H9 (cell line): ENCODE measurements at places on chromosomes 13 and 19.

- H3K36me3 ChIP-seq: peaks cover 3% of the 10 kb centered on the region
- no peak overlapping the region for H3K4me3 ChIP-seq
- DNase-seq: no peak
- peaks cover 2% of the 10 kb centered on the region; the same call in 1 of the 2 replicates for H3K4me1 ChIP-seq
- H3K27me3 ChIP-seq: no peaks in the 10 kb centered on the region
- no peak overlapping the region for H3K27ac ChIP-seq
Observed at GRCh38 chr13:45220403-45220802, 19.6 kb upstream of the KCTD4 start.

GRCh38 chr13:33560726-33561125 is 257.2 kb upstream of the RFC3 start:
- no peaks in the 10 kb centered on the region for H3K27me3 ChIP-seq
- H3K4me3 ChIP-seq: no peak overlapping the region
- H3K4me1 ChIP-seq: no peaks in the 10 kb centered on the region
- H3K36me3 ChIP-seq: no peaks in the 10 kb centered on the region
- H3K27ac ChIP-seq: no peak overlapping the region

DNA sequence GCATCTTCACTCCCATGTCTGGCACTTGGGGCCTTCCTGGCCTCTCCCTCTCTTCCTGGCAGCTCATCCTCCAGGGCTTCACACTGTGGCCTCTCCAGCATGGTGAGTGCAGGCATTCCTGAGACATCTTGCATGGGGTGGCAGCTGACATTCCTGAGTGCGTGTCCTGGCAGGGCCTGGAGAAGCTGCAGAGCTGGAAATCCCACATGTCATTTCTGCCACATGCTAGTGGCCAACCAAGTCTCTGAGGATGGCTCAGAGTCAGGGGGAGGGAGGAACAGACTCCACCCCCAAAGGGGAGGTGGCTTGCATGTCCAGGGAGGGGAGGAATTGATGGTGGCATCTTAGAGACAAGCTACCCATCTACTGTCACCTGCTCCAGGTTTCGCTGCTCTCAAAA is 41.6 kb upstream of the AMER2 start:
- no peak overlapping the region for H3K27ac ChIP-seq
- no peak for DNase-seq
- no peaks in the 10 kb centered on the region for H3K36me3 ChIP-seq
- no peak overlapping the region for H3K4me3 ChIP-seq
- H3K27me3 ChIP-seq: no peaks in the 10 kb centered on the region; the same call in 1 of the 2 replicates
- H3K4me1 ChIP-seq: no peaks in the 10 kb centered on the region; the same call in 1 of the 2 replicates

- peaks cover under 1% of the 10 kb centered on the region; the same call in 1 of the 2 replicates for H3K4me1 ChIP-seq
- H3K36me3 ChIP-seq: no peaks in the 10 kb centered on the region
- H3K27me3 ChIP-seq: no peaks in the 10 kb centered on the region
- no peak overlapping the region for H3K4me3 ChIP-seq
- H3K27ac ChIP-seq: no peak overlapping the region
Observed at GRCh38 chr13:105341758-105342157, 1193.7 kb downstream of the EFNB2 start.

- H3K27ac ChIP-seq: no peak overlapping the region
- H3K27me3 ChIP-seq: no peaks in the 10 kb centered on the region
- H3K4me3 ChIP-seq: no peak overlapping the region; the same call in 1 of the 2 replicates
- peaks cover 3% of the 10 kb centered on the region; the same call in 1 of the 2 replicates for H3K4me1 ChIP-seq
- no peaks in the 10 kb centered on the region for H3K36me3 ChIP-seq
Observed at GRCh38 chr19:29596080-29596727, 9.9 kb upstream of the POP4 start.

DNA sequence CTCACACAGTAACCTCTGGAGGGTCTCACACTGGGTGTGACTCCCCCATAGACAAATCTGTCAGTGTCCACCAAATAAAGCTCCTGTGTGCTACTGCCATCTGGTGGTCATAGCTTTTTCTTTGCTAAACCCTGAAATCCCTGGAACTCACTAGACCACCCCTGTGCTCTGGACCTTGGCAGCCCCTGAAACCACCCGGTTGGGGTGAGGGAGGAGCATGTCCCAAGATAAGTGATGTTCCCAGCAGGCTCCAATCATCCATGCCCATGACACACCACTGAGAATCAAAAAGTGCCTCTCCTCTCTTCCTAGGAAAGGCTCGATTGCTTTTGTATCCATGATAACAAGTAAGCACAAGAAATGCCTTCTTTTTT is 6.5 kb upstream of the HSD17B14 start:
- H3K27me3 ChIP-seq: no peaks in the 10 kb centered on the region
- no peak overlapping the region for H3K27ac ChIP-seq
- DNase-seq: peak; percentile 71
- H3K4me1 ChIP-seq: no peaks in the 10 kb centered on the region

GRCh38 chr13:77009011-77009410 is 17.1 kb downstream of the CLN5 start:
- H3K27me3 ChIP-seq: no peaks in the 10 kb centered on the region
- no peak for DNase-seq
- H3K36me3 ChIP-seq: peaks cover 12% of the 10 kb centered on the region; the same call in 2 of the 3 replicates
- no peak overlapping the region for H3K27ac ChIP-seq
- no peaks in the 10 kb centered on the region for H3K4me1 ChIP-seq

DNA sequence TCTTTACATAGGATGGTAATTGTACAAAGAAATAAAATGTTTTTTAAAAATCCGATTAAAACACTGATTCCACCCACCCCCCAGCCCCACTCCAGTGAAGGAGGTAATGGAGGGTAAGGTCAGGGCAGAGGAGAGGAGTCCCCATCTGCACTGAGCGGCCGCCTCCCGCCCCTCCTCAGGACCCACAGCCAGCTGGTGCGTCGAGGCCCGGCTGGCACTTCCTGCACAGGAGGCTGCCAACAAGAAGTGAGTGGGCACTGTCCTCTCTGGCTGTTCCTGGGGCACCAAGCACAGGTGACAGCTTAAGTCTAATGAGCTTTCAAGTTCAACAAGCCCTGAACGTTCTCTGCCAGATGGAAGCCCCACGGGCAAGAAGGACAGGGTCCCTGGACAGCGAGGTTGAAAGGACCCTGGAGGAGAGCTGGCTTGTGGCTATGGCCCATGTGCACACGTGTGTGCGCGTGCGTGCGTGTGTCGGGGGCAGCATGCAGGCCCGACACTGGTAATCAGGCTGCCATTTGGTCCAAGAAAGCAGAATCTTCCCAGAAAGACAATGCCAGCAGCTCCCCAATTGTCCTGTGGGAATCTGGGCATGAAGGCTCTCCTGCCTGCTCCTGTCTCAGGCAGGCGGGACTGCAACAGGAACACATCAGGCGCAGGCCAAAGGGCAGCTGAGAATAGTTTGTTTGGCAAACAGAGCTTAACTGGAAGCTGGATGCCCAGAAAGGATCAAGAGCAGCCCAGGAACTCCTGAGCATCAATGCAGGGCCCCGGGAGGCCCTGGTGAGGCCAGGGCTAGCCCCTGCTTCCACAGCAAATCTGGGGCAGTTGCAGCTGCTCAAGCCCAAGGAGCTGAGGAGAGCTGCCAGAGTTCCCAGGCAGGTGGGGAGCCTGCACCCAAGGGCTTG is 15.1 kb upstream of the EPHX3 start:
- H3K36me3 ChIP-seq: peaks cover 31% of the 10 kb centered on the region
- no peaks in the 10 kb centered on the region for H3K4me1 ChIP-seq
- H3K27ac ChIP-seq: no peak overlapping the region
- no peak for DNase-seq
- H3K27me3 ChIP-seq: no peaks in the 10 kb centered on the region

GRCh38 chr13:24127116-24127631 is 33.3 kb upstream of the SPATA13 start:
- peaks cover 11% of the 10 kb centered on the region for H3K36me3 ChIP-seq
- H3K4me3 ChIP-seq: no peak overlapping the region
- DNase-seq: no peak
- H3K27ac ChIP-seq: no peak overlapping the region
- no peaks in the 10 kb centered on the region for H3K27me3 ChIP-seq

GRCh38 chr19:54677217-54677616 is 14.4 kb downstream of the LILRB4 start:
- H3K4me1 ChIP-seq: no peaks in the 10 kb centered on the region
- DNase-seq: no peak
- H3K36me3 ChIP-seq: peaks cover 4% of the 10 kb centered on the region; the same call in 1 of the 2 replicates
- H3K27me3 ChIP-seq: no peaks in the 10 kb centered on the region
- no peak overlapping the region for H3K4me3 ChIP-seq

- H3K27me3 ChIP-seq: no peaks in the 10 kb centered on the region
- peaks cover 16% of the 10 kb centered on the region; the same call in 2 of the 3 replicates for H3K36me3 ChIP-seq
- no peak overlapping the region for H3K27ac ChIP-seq
- H3K4me1 ChIP-seq: no peaks in the 10 kb centered on the region; the same call in 1 of the 2 replicates
- DNase-seq: no peak
Observed at GRCh38 chr19:10260141-10260584, 8.1 kb downstream of the MRPL4 start.
